ENCODE measurements at places on chromosomes 12 and 14.

DNA sequence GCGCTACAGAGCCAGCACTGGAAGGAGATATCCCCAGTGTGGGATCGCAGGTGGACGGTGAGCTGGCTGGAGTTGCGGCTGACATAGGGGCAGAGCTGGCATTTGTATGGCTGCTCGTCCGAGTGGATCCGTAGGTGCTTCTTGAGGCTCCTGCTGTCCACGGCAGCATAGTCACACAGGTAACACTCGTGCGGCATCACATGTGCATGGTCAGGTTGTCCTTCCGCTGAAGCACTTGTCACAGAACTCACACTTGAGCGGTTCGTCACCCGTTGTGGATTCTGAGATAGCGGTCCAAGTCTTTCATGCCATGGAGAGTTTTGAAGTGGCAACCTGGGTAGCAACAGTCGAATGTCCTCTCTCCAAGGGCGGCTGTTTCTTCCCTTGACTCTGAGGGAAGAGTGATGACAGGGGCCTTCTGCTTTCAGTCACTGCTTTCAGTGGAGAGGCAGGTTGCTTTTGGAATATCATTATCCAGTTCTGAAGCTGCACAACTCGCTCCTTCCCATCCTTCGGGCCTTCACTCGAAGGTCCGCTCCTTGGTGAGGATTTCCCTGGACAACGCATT, 37.0 kb upstream of the SAV1 start:
- no peak for DNase-seq

- DNase-seq: no peak
These were observed 243.7 kb downstream of the PAX9 start for GRCh38 chr14:36905272-36905888.

GRCh38 chr12:4036671-4037271, 163.6 kb upstream of the PARP11 start:
- no peak for DNase-seq

- DNase-seq: no peak
These were observed 36.6 kb downstream of the STAB2 start for GRCh38 chr12:103623716-103624115.

DNA sequence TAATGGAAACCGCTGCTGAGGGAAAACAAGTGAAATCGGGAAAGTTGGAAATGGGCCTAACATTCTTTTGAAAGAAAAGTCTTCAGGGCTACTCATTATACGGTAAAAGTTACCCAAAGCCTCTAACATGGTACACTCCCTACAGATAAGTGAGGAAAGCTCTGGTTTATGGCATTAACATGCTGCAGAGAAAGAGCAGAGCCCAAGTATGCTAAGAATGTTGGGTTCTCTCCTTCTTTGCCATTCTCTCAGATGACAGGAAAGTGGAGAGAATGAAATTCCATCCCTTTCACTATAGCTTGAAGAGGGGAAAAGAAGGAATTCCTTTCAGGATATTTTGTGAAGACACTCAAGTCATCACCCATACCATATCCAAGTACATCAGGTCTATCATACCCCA, 348.0 kb downstream of the SEC23A start:
- DNase-seq: no peak

DNA sequence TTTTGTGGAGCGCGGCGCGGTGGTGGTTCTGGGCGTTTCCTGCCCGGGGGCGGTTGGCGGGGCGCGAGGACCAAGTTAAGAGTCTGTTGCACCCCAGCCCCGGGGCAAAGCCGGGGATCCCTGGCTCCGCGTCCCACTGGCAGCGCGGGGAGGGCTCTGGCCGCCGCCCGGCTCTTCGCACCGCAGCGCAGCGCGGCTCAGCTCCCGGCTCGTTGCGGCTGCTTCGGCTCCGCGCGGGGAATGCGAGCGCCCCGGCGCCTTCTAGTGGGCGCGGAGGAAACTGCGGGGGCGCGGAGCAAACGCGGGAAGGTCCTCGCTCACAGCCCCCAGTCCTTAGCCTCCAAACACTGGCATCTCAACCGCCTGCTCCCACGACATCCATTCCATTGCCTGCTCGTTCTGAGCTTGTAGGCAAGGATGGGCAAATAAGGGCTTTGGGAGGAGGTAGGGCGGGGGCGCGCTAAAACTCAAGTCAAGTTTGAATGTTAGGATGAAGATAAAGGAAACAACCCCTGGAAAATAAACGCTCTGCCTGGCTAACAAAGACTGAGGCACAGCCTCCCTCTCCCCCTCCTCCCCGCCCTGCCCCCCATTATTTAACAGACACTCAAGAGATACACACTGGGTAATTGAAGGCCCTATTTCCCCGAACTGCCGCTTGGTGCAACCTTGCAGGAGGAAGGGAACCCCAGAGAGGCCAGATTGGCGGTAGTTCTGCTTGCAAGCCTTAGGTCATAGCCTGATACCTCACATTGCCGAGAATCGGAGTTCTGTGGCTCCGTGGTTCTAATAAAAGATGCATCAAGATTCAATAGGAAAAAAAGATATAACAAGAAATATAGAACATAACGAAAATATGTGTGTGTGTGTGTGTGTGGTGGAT, at the start of gene B4GALNT1:
Gene B4GALNT1, minus strand, starts transcription at position 244 of the 883 bp plus-strand sequence. CDS start 1,069 bp downstream, outside the sequence.
- peak; percentile 88 for DNase-seq

DNA sequence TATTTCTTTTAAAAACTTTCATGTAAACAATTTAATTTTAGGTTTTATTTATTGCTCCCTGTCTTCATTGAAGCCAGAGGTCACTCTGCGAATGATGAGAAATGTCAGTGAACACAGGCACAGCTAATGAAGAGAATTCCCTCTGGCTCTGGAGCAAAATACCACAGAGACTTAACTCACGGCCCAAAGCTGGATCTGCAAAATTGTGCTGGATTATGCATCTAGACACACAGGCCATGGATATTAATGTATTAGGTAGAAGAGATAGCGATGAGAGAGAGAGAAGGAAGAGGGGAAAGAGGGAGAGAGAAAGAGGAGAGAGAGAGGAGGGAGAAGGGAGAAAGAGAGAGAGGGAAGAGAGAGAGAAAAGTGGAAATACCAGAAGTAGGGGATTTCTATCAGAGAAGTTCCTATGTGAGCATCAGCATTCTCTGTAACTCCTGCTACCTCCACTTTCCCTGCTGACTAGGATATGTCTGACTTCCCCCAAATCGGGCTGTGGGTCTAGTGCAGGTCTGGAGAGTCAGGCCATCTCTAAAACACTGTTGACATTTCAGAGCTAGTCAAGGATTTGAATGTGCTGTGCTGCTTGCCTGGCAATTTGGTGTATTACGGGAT, 3.7 kb downstream of the ARHGDIB start:
- DNase-seq: peak; percentile 60

GRCh38 chr14:58027904-58028303, 124.1 kb downstream of the ARMH4 start:
- DNase-seq: no peak

- no peak for DNase-seq
These were observed 52.1 kb downstream of the AVPR1A start for GRCh38 chr12:63098851-63099250.

DNA sequence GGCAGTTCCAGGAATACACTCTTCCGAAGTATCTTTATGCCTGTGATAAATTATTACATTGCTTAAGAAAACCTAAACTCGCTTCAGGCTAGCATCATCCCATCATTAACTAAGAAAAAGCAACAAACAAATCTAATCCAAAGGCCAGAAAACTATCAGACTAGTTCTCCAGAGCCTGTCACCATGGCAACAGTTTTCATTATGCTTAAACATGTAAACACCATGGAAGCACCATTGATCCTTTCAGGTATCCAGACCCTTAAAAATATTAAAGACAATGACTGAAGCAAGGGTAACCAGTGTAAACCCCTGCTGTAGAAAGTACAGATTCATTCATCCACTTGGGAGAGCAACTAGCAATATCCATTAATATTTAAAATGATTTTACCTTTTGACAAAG, 9.8 kb downstream of the DAD1 start:
- DNase-seq: no peak

DNA sequence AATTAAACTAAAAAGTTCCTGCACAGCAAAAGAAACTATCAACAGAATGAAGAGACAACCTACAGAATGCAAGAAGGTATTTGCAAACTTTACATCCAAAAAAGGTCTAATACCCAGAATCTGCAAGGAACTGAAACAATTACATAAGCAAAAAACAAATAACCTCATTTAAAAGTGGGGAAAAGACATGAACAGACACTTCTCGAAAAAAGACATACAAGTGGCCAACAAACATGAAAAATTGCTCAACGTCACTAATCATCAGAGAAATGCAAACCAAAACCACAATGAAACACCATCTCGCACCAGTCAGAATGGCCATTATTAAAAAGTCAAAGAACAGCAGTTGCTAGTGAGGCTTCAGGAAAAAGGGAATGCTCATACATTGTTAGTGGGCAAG, 15.2 kb downstream of the PDE6H start:
- DNase-seq: peak; percentile 27

DNA sequence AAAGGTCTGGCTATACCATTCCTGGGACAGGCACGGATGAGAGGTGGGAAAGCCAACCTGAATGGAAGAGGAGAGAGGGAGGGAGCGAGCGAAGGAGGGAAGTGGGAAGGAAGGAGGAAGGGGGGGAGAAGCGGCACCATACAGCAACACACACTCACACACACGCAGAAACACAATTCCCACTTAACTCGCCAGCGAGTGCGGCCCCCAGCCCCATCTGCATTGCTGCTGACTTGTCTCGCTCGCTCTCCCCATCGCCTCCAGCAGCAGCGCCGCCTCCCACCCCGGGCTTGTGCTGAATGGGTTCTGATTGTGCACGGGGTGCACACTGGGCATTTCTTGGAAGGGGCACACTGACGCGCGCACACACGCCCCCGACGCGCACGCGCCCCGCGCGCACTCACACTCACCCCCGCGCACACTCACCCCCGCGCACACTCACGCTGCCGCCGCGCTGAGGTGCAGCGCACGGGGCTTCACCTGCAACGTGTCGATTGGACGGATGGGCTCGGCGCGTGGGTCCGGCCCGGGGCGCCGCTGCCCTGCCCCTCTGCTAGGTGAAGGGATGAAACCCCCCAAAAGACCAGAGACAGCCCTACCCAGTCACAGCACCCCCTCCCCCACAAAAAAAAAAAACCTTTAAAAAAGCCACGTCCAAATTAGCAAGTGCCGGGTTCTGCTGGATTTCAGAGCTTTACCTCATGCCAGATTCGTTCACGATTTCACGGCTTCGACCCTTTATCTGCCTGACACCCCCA, 685 bp downstream of the GRIN2B start:
- no peak for DNase-seq

DNA sequence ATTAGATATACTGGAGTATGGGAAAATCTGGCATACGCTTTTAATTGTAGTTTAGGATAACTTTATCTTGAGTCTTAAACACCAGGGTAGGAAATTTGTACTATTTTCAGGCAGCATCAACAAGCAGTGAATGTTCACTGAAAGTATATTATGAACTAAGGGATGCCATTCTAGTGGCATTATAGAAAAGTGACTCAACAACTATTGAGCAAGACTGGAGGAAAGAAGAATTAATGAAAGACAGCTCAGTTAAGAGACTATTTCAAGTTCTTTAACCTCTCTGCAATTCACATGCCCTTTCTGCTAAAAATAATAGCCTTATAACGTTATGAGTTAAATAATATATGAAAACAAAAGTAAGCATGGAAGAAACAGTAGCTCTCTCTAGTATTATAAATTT, 343.1 kb downstream of the FSCB start:
- no peak for DNase-seq

GRCh38 chr12:56315249-56315621, 553 bp downstream of the CNPY2 start:
- peak; percentile 64 for DNase-seq

GRCh38 chr14:100872259-100873095, 31.0 kb downstream of the RTL1 start:
- no peak for DNase-seq

- DNase-seq: no peak
These were observed 2.9 kb downstream of the HOXC5 start for GRCh38 chr12:54035568-54036264.

- DNase-seq: no peak
These were observed 96.6 kb upstream of the NEDD1 start for GRCh38 chr12:96810477-96810876.

- no peak for DNase-seq
These were observed 116.1 kb upstream of the FUT8 start for GRCh38 chr14:65296402-65296801.

- DNase-seq: peak; percentile 73
These were observed 23.1 kb upstream of the LRTM2 start for GRCh38 chr12:1797011-1797901.

DNA sequence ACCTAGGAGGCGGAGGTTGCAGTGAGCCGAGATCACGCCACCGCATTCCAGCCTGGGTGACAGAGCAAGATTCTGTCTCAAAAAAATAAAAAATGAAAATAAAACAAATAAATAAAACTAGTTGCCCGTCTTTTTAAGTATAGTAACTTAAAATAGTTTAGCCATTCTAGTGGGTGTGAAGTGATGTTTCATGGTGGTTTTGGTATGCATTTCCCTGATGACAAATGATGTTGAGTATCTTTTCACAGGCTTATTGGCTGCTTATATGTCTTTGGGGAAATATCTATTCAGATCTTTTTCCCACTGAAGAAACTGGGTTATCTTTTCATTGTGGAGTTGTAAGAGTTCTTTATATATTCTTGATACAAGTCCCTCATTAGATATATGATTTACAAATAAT, 102.4 kb upstream of the METAP2 start:
- DNase-seq: no peak

GRCh38 chr12:103799857-103800771, 40.9 kb downstream of the NT5DC3 start:
- DNase-seq: no peak

DNA sequence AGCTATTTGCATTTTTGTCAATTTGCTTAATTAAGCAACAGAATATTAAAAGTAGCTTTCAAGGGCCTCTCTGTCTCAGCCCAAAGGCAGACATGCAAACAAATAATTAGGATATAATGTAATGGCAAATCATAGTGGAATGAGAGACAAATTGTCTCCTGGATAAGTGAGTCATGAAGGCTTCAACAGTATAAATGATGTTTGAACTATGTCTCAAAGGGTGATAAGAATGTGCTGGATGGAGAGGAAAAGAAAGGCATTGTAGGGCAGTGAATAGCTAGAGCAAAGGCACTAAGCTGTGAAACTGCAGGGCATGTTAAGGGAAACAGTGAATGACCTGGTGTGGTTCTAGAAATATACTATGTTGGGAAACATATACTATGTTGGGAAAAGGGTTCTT, 53.5 kb upstream of the PPP1R12A start:
- DNase-seq: no peak

GRCh38 chr14:24310265-24310645, 315 bp downstream of the LTB4R2 start:
- DNase-seq: no peak

All from Karpas-422 (cell line).